ENCODE measurements at places on chromosomes 6 and 20.

DNA sequence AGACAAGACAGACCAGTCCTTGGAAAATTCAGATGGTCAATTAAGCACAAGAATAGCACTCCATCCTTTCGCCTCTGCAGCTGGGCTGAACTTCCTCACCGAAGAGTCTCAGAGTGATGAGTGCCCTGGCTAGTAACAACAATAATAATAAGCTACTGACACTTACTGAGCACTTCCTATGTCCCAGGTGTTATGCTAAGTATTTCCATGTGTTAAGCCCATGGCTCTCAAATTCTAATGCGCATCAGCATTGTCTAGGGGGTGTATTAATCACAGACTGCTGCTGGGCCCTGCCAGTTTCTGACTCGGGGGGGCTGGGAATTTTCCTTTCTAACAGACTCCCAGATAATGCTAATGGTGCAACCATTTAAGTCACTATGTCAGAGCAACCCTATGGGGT, 118.2 kb upstream of the LRFN2 start:
- DNase-seq: no peak

- no peak for DNase-seq
Observed at GRCh38 chr6:143531720-143532499, 20.4 kb upstream of the FUCA2 start.

- DNase-seq: peak; percentile 52
Observed at GRCh38 chr6:109687271-109687761, 3.7 kb downstream of the AK9 start.

- DNase-seq: no peak
Observed at GRCh38 chr6:35178932-35179832, 34.6 kb upstream of the SCUBE3 start.

- DNase-seq: no peak
Observed at GRCh38 chr6:159201336-159201735, 32.1 kb downstream of the FNDC1 start.

GRCh38 chr6:35713006-35713767, 23.6 kb upstream of the ARMC12 start:
- no peak for DNase-seq

DNA sequence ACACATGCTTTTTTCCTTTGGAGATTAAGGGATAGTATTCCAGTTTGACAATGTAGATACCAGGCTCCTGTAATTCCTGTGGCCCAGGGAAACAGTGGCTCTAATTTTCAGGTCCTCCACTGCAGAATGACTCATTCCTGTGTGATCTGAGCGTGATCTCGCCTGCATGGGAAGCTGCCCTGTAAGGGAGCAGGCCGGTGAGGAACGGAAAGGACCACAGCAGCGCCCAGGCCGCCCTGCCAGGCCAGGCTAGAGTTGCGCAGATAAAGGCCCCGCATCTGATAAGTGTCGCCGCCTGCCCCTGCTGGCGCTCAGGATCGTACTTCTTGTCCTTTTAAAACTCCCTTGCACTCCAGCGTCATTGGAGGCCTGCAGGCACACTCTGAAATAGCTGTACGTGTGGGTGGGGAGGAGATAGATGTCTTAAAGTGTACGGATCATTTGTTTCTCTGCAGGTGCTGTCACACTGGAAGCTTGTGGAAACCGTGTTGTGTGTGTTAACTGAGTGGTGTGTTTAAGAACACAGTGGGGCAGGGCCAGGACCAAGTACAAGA, 60.7 kb downstream of the SYNJ2 start:
- peak; percentile 75 for DNase-seq

- no peak for DNase-seq
Observed at GRCh38 chr6:148365041-148365440, 22.4 kb downstream of the SASH1 start.

- DNase-seq: no peak
Observed at GRCh38 chr6:2944405-2945152, 26.8 kb downstream of the SERPINB6 start.

DNA sequence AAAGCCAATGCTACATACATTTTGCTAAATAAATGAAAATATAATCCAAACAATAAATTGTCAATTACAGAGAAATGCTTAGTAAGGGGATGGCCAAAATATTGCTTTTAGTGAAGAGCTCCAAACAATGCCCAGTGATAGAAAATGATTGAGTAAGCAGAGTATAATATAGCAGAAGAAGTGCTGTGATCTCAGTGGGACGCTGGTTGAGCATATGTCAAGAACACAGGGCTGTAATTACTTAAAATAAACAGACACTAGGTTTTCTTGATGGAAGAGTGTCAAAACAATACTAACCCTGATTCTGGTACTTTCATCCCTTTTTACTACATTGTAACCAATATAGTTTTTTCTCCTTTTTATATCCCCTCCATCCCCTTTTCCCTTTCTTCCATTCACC, 150.3 kb downstream of the GRIK2 start:
- DNase-seq: no peak

- DNase-seq: no peak
Observed at GRCh38 chr6:122068291-122068769, 331.1 kb upstream of the HSF2 start.

DNA sequence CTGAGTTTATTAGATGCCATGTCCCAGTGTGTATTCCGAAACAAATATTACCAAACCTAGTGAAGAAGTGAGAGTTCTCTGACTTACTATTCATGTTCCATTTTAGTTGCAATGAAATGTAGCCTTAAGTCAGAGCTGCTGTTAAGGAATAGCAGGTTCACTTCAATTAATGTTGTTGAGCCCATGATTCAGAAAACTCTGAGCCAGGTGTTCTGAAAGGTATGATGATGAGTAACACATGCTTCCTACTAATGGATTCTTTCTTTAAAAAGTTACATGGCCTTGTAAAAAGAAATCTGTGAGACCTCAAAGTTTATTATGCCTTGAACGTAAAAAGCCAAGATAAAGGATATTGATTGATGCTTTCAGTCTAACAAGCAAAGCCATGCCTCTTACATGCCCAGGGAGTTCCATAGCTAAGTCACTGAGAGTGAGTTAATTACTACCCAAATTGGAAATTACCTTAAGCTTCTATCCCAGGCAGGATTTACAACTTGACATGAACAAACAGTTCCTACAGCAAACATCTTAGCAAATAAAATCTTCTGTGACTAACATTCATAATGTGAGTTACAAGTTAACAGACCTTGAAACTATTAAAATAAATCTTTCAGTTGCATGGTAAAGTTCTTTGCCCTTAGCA, 122.9 kb downstream of the AKAP7 start:
- peak; percentile 93 for DNase-seq
